Stimulated activated CD4-positive, alpha-beta T cell treated with anti-CD3 and anti-CD28 coated beads, TNF-alpha, amount 100 ng/mL, for 24 hours (primary cell): ENCODE measurements at places on chromosomes 5 and 9.

DNA sequence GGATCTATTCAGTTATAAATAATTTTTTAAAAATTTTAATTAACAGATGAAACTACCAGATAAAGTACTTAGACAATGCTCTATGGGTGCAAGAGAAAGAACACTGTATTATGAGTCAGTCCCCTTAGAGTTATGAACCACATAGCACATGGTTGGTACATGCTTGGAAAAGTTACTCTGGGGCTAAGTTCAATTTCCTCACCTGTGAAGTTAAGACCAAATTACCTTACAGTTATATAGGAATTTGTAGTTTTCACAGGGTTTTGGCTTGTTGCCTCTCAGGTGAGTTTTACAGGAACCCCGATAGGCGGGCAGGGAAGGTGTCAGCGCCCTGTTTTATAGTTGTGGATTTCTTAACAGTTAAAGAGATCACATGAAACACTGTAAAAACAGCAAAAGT is 1.2 kb downstream of the PANK3 start:
- DNase-seq: no peak

DNA sequence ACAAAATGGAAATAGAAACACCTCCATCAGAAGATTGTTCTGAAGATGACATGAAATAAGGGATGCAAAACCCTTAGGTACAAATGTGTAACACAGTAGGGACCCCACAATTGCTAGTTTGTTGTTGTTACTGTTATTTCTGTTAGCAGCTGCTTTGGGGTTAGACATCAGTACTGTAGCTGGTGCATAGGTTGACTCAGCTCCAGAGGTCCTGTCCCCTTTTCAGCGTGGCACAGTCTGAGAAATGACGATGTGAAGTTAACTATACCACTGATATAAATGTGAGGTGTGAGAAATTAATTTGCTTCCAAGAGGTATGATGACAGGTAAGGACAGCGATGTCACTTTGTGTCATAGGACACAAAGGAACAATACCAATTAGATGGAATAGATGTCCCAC is 384.6 kb upstream of the KLF4 start:
- DNase-seq: no peak

DNA sequence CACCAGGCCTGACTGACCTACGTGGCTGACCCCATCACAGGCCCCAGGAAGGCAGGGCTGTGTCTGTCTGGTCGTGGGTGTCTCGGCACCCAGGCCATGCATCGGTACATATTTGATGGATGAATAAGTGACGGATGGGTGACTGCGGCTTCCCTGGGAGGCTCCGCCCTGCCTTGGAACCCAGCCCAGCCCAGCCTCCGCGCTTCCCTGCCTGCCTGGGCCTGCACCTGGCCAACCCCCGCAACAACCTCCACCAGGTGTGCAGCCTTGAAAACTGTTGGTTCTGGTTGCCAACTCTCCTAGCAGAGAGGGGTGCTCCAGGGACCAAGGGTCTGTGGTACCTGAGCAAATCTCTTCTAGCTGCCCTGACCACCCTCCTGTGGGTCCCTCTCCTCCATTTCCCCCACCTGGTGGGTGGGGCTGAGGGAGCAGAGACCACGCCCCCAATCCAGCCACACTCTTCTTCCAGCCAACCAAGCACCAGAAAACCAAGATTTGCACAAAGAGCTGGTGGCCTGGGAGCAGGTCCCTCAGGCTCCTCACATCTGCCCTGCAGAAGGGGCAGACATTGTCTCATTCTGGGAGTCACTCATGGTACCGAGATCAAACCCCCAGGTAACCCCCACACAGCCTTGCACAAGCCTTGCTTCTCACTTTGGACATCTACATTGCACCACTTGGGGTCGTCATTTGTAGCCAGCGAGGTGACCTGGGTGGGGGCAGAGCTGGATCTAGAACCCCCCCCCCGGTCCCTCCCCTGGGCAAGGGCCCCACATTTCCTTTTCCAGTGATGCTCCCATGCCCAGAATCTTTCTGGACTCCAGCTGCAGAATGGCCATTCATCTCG is 100.6 kb upstream of the IER5L start:
- no peak for DNase-seq

DNA sequence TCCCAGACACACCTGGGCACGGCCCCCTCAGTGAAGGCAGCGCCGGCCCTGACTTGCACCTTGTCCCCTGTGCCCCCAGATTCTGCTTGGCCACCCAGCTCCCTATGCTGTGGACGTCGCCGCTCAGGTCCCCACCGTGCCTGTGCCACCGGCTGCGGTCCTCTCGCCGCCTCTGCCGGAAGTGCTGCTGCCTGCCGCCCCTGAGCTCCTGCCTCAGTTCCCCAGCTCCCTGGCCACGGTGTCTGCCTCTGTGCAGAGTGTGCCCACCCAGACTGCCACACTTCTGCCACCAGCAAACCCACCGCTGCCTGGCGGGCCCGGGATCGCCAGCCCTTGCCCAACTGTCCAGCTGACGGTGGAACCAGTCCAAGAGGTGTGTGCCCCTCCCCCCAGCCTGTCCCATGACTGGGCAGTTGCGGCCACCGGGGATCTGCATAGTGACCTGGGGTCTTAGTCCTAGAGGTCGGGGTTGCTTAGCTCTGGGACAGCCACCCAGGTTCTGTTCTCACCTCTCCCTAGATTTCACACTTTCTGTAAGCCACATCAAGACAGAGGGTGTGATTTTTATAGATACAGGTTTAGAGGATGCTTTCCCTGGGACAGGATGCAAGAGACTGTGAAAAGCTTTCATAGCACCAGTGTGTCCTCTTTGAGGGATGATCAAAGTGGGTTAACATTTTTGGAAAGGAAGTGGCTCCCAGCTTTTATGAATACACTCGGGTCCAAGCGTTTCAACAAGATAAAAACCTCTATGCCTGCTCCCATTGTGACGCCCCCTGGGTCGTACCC is 78.0 kb downstream of the WNK2 start:
- DNase-seq: no peak

DNA sequence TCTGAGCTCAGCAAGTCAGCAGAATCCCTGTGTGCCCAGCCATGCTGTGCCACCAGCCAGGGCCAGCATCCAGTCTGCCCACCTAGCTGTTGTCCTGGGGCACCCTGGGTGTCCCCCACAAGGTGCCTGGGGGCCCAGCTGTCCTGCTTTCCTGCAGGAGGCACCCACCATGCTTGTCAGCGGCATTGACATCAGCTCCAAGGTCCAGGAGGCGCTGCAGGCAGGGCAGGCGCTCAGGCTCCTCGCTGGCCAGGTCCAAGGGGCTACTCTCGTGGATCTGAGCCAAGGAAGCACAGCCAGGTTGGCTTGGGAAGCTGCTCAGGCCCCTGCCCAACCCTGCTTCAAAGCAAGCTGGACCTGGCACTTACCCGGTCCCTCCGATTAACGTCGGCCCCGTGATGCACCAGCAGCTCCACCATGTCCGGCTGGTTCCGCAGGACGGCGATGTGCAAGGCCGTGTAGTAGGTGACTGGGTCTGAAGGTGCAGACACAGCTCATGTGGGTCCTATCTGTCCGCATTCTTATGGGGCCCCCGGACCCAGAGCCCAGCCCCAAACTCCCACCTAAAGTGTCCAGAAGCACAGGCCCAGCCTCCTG is 2.8 kb downstream of the ASB6 start:
- no peak for DNase-seq

GRCh38 chr9:7622481-7622880 is 177.1 kb downstream of the DMAC1 start:
- no peak for DNase-seq

DNA sequence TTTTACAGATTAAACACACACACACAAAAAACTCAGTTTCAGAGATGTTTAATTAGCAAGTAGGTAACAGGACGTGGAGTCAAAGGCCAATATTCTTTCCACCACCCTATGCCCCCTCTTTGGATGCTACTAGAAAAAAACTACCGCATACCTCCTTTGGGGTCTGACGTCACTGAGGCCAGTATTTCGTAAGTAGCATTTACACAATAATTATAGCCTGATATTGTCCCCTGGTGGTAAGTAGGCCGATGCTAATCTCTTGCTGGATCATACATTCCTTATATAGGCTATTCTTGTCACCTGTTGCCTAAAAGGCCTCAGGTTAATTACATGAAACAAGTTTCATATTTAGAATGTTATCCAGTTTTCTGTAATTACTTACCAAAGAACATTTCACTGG is 21.0 kb upstream of the SMARCA2 start:
- DNase-seq: no peak

DNA sequence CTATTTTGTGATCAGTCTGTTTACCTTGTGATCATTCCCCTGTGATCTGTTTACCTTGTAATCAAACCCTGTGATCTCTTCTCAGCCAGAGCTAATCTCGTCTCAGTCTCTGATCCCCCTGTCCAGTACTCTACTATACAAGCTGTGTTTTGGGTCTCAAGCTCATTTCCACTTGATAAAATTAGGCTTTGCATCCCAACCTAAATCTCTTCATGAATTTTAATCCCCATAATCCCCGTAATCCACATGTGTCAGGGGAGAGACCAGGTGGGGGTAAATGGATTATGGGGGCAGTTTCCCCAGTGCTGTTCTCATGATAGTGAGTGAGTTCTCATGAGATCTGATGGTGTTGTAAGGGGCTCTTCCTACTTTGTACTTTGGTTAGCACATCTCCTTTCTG is 157.2 kb downstream of the PRR16 start:
- DNase-seq: no peak

- DNase-seq: no peak
Measured at GRCh38 chr9:94631599-94631998, 7.7 kb downstream of the FBP1 start.

- no peak for DNase-seq
Measured at GRCh38 chr5:177966839-177967166, 29.2 kb downstream of the PROP1 start.

- DNase-seq: no peak
Measured at GRCh38 chr5:41980396-41980795, 55.3 kb downstream of the FBXO4 start.

DNA sequence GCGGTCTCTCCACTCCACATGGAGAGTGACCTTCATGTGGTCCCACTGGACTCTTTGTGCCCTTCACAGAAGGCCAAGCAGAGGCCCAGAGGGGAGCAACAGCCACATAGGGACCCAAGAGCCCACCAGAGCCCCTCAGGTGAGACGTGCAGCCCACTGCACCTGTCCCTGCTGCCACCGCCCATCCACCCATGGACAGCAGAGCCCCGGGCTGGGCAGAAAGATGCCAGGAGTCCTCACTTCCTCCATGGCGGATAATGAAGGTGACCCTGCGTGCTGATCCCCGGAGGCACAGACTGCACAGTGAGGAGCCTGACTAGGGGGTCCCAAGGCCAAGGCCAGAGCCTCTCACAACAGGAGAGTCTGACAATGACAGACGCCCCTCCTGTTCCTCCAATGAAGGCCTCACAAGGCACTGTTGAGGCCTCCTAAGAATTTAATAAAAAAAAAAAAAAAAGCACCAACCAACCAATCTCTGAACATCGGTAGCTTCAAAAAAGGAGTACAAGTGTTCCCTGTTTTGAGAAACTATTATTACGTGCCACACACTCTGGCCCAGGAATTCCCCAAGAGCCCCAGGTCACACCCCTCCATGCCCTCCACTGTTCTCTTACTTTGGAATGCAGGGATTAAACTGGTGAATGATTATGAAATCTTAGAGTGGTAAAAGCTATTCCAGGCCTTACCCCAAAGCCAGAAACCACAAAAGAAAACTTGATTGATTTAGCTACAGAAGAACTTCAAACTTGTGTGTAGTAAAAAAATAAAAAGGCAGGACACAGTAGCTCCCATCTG is 2.8 kb upstream of the PPP1R26 start:
- no peak for DNase-seq

- no peak for DNase-seq
Measured at GRCh38 chr5:83151821-83152220, 74.5 kb downstream of the XRCC4 start.

DNA sequence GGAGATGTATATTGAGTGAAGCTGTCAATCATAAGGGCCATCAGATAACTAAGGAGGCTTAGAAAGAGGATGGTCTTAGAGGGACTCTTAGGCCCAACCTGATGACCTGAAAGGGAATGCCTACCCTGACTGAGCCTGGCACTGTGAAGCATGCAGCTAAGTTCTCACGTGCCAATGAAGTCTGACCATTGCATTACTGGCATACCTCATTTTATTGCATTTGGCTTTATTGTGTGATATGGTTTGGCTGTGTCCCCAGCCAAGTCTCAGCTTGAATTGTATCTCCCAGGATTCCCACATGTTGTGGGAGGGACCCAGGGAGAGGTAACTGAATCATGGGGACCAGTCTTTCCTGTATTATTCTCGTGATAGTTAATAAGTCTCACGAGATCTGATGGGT is 421.6 kb upstream of the SGCD start:
- no peak for DNase-seq

DNA sequence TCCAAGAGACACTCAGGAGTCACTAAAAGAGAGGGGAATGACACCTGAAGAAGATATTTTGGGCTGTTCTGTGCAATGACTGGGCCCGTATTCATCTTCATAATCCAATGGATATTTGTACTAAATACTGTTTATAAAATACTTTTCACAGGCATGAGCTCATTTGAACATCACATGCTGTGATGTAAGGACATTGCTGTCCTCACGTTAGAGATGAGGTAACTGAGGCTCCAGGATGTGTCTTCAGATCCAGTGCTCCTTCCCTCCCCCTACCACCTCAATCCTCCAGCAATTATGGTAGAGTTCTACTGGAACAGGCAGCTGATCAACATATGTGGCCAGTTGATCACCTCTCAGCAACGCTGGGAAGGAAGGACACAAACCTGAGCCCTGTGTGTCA is 139.4 kb upstream of the OSMR start:
- no peak for DNase-seq

DNA sequence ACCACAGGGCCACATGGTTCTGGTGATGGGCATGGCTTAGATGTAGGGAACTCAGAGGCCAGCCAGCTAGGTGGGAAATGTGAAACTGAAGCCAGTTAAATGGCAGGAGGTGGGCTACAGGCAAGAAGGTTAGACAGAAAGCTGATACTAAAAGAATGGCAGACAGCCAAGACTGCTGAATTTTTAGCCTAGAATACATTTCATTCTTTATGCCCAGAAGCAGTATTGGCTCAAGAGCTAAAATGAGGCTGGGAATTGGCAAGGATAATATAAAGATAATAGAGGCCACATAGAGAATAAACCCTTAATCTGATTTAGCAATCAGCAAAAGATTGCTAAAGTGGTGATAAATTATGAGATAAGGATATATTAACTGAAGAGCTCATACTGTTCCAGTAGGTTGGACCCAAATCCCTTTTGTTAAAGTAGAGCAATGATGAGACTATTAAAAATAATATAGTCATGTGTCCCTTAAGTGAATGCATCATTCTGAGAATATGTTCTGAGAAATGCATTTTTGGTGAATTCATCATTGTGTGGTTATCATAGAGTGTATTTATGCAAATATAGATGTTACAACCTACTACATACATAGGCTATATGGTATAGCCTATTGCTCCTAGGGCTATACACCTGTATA is 234.3 kb downstream of the CHSY3 start:
- no peak for DNase-seq

DNA sequence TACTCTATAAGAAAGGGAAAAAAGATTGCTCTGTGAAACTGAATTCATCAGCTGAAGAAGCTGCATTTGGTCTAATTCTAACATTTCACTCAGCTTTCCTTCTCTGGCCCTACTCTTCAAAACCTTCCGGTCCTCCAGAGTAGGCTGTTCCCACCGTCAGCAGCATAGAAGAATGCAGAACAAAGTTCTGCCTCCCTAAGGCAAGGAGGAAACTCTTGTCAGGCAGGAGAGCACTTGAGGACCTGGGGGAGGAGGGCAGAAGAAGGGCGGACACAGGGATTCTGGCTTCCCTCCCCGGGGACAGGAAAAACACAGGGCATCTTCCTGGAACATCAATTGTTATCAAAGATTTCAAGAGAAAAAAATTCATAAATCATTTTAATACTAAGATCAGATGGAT is 69.2 kb upstream of the SHB start:
- DNase-seq: no peak

GRCh38 chr9:107866711-107867311 is 377.2 kb upstream of the KLF4 start:
- no peak for DNase-seq
